ENCODE measurements at places on chromosomes 3 and 15.
A peak's percentile ranks its signal among the peaks of the same experiment; 100 is the strongest.

DNA sequence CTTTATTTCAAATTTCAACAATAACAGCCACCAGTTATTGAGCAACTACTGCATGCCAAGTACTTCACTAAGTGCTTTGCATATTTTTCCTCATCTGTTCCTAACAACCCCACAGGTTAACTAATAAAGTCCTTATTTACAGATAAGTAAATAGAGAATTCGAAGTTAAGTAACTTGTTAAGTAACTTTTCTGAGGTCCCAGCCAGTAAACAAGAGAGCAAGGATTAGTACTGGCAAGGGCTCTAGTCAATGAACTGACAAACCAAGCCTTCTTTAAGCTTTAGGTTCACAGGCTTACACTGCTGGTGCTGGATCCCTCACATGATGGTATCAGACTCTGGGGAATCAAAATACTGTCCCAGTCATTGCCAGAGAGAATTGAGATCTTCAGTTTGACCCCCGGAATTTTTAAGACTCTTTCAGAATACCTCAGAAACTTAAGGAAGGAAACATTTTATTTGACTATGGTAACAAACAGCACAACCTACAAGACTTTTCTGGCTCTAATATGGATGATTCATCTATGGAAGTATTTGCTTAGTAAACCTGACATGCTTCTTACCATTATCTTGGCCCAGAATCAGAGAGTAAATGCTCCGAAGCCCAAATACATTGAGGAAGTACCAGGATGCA, 16.5 kb downstream of the EMC3 start:
- no peak for DNase-seq

DNA sequence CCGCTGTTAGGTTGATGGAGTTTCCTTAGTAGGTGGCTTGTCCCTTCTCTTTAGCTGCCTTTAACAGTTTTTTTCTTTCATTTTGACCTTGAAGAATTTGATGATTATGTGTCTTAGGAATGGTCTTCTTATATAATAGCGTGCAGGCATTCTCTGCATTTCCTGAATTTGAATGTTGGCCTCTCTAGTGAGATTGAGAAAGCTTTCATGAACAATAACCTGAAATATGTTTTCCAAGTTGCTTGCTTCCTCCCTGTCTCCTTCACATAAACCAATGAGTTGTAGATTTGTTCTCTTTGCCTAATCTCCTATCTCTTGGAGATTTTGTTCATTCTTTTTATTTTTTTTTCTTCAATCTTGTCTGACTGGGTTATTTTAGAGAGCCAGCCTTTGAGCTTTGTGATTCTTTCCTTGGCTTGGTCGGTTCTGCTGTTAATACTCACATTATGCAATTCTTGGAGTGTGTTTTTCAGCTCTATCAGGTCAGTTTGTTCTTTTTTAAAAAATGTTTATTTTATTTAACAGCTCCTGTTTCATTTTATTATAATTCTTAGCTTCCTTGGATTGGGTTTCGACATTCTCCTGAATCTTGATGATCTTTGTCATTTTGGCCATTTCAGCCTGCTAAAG, 627.9 kb downstream of the SI start:
- DNase-seq = no peak

GRCh38 chr3:149215515-149215914, 6.1 kb downstream of the CP start:
- no peak for DNase-seq

DNA sequence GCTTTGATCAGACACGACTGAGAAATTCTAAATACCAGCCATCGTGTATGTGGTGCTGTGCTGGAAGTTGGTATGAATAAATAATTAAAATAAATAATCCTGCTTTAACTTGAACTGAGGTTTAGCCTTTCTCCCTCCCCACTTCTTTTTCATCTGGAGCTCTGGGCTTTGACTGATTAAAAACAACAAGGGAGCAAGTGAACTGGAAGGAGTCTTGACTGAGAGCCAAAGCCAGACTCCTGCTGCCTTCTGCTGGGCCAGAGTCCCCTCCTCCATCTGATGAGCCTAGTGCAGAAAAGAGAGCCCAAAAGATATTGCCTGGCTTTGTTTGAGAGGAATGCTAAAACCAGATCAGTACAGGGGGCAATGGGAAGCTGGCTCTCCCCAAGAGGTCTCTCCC, 96.0 kb downstream of the CCNL1 start:
- no peak for DNase-seq

GRCh38 chr15:99427668-99428361, 138.0 kb upstream of the MEF2A start:
- DNase-seq = no peak

GRCh38 chr3:123340336-123340735, 108.6 kb downstream of the ADCY5 start:
- DNase-seq = no peak

GRCh38 chr3:44080474-44081072, 161.1 kb upstream of the TOPAZ1 start:
- no peak for DNase-seq

- DNase-seq = no peak
Observed at GRCh38 chr3:105145511-105145910, 221.2 kb upstream of the ALCAM start.

- no peak for DNase-seq
Observed at GRCh38 chr3:111156517-111156916, 84.9 kb downstream of the NECTIN3 start.

- DNase-seq = no peak
Observed at GRCh38 chr3:126693921-126694320, 10.1 kb upstream of the CHCHD6 start.

- no peak for DNase-seq
Observed at GRCh38 chr15:81297603-81298575, 26.1 kb downstream of the STARD5 start.

DNA sequence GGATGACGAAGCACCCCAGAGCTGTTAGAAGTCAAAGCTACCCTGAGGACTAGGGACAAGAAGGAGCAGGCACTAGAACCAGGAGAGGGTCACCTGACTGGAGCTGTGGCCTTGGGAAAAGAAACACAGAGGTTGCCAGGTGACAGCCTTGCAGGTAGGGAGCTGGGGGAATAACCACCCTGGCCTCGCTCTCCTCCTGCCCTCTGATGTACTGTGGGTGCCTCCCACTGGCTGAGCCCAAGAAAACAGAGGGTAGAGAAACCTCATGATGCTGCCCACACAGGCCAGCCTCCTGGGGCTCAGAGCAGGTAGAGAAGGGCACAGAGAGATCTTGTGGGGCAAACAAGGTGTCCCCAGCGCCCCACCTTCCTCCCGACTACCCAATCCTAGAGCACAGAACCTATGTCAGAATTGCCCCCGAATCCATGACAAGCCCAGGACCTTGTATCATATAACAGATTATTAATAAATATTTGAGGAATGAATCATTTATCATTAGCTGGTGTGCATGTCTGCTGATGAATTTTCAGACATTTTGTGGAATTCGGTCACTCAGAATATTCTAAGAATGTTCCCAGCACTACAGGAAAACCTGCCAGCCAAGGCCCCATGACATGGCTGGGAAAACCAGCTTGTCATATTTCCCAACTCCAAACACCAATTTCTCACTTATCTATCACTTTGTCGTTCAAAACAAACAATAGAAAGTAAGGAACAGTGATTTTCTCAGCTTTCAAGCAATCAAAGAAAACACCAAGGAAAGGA, 59.8 kb upstream of the MEX3B start:
- no peak for DNase-seq

- peak; percentile 6 for DNase-seq
Observed at GRCh38 chr3:101643861-101644613, 32.9 kb downstream of the ZBTB11 start.

DNA sequence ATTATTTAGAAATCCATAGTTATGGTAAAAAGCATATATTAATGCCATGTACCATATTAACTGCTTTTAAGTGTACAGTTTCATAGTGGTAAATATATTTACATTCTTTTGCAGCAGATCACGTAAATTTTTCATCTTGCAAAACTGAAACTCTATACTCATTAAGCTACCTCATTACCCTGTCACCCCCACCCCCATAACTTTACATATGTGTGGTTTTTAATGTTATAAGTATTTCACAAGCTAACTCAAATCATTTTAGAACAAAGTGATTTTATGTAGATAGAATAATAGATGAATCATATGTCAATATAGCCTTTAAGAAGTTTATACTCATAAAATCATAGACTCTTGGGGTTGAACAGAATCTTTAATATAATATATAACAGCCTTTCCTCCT, 7.1 kb upstream of the TP63 start:
- DNase-seq = no peak

DNA sequence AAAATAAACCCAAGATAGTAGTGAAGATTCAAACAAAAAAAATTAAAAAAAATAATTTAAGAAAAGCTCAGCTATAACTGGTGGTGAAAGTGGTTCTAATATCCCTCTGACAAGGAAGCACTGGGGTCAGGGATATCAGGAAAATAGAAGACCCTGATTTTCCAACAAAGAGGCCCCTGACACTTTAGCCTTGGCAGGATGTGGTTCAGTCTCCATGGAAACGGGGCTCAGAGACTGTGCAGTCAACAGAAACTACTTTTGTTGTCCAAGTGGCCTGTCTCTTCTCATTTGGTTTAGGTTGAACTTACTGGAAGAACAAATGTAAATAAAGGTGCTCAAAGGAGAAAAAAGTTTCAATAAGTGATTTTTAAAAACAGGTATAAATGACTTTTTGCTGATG, 27.2 kb downstream of the INTS14 start:
- no peak for DNase-seq

DNA sequence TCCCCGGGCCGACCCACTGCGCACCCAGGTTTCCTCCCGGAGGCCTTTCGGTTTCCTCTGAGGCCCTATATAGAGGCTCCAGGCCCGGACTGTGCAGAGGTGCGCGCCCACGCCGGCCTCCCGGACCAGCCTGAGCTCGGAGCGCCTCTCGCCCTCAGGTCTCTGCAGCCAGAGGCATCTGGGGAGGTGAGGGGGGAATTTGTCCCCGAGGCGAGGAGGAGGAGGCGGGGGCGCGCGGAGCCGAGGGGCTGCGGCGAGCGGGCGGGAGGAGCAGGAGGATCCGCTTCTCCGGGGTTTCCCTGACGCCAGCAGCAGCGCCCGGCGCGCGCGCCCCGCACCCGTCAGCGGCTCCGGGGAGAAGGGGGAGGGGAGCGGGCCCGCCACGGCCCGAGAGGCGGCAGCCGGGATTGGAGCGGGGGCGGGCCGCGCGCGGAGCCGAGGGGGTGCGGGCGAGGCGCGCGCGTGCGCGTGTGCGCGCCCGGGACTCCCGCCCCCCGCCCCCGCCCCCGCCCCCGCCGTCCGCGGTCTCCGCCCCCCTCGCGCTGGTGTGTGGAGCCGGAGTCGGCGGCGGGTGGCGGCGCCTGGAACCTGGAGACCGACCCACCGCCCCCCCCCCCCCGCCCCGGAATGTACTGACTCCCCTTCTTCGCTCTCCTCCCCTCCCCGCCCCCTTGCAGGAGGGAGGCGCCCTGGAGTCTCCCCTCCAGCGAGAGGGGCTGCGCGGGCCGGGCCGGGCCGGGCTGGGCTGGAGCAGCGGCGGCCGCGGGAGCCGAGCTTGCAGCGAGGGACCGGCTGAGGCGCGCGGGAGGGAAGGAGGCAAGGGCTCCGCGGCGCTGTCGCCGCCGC, at the start of gene NEO1:
Gene NEO1 (plus strand): TSS at position 657 of the 846 bp plus-strand sequence. CDS start 213 bp downstream, outside the sequence.
- DNase-seq = peak; percentile 36

DNA sequence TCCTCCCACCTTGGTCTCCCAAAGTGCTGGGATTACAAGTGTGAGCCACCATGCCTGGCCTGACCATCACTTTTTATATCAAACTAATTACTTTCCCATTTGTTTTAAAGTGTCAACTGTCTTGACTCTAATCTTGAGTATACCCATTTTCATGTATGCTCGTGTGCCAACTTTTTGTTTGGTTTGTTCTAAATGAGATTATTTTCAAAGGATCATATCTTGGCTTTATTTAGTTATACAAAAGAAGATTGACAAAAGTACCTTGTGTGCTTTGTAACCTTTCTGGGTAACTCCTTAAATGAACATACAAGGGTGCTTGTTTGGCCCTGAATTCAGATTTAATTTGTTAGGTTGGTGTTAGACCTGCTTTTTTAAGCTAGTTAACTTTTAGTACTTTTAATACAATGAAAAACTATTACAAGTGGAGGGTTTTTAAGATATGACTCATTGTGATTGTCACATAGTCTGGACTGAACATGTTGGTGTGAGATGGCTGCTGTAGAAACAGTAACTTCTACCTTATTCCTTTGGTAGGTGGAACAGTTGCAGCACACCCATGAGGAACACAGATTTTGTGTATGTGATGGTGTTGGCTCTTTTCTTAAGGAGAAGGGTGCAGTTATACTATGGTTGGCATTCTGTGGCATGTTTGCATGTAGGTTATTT, 10.7 kb downstream of the KIF23 start:
- DNase-seq = no peak

DNA sequence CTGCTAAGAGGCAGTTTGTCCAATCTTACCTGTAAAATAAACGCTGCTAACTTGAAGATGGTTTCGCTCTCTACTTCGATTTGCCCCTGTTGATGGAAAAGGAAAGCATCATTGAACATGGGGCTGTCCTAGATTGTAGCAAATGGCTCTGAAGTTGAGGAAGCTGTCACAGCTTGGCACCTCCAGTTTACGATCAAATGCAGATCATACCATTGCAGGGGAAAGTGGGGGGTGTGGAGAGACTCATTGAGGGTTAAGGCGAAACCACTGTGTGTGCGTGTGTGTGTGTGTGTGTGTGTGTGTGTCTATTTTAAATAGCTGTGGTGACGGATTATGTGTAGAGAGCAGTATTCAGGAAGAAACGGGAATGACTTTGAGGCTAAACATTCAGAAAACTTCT, 127.6 kb upstream of the LMOD3 start:
- DNase-seq = peak; percentile 23

DNA sequence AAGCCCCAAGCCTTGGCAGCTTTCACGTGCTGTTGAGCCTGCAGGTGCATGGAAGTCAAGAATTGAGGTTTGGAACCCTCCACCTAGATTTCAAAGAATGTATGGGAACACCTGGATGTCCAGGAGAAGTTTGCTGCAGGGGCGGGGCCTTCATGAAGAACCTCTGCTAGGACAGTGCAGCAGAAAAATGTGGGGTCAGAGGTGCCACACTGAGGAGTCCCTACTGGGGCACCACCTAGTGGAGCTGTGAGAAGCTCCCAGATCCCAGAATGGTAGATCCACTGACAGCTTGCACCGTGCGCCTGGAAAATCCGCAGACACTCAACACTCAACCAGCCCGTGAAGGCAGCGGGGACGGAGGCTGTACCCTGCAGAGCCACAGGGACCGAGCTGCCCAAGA, 201.6 kb downstream of the OCA2 start:
- DNase-seq = no peak

GRCh38 chr3:103381296-103382079, 946.7 kb downstream of the ZPLD1 start:
- no peak for DNase-seq

DNA sequence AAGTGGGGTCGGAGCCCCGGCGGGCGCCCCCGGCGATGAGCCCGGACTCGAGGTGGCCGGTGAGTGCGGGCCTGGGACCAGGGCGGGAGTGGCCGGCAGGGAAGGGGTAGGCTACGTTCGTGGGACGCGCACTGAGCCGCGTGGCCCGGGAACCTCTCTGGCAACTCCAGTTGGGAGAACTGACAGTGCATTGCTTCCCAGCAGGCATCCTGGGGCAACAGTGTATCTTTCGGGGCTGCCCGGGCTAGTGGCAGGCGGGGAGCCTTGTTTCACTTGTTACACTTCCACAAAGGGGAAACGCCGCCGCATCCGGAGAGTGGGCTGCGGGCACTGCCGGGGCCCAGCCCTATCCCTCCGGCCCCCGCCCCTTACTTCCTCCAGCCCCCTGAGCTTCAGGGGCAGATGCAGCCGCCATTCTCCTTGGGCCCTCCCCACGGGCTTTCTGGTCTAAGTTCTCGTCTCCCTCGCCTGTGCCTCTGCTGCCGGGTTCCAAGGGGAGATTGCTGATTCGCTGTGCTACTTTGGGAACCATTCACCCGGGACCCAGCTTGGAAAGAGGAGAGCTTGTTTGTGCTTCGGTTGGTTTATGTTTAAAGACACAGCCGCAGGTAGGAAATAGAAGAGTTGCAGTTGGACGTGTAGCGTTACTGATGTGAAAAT, 675 bp downstream of the BRPF1 start:
- DNase-seq = no peak
